ENCODE measurements at places on chromosomes 5 and 9.

DNA sequence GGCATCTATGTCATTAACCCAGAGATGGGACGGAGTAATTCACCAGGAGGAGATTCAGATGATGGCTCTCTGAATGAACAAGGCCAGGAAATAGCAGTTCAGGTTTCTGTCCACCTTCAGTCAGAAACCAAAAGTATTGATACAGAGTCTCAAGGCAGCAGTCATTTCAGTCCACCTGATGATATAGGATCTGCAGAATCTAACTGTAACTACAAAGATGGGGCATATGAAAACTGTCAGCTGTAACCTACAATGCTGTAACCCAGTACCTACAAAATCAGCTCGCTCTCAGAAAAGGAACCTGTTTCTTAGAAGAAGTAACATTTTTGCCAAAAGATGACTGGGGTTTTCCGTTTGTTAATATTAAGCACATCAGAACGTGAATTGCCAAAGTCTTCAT lies 14.7 kb downstream of the MFAP3 start:
- DNase-seq: no peak

- DNase-seq: no peak
These were observed 13.6 kb downstream of the SLF1 start for GRCh38 chr5:94632024-94632423.

DNA sequence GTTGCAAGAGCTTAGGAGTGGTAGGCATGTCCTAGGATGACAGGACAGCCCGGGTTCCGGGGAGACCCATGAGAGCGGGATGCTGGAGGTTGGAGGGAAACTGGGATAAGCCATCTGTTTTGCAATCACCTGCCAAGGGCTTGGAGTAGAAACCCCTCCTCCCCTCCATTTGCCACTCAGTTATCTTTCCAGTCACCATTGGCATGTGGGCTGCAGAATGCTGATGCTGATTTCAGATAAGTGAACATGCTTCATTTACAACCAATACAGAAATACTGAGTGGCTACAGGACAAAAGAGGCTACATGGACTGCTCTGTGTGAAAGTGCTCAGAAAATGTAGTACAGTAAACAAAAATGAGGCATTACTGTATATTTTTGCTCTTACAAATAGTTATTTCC lies 93.4 kb upstream of the KIF2A start:
- DNase-seq: no peak

DNA sequence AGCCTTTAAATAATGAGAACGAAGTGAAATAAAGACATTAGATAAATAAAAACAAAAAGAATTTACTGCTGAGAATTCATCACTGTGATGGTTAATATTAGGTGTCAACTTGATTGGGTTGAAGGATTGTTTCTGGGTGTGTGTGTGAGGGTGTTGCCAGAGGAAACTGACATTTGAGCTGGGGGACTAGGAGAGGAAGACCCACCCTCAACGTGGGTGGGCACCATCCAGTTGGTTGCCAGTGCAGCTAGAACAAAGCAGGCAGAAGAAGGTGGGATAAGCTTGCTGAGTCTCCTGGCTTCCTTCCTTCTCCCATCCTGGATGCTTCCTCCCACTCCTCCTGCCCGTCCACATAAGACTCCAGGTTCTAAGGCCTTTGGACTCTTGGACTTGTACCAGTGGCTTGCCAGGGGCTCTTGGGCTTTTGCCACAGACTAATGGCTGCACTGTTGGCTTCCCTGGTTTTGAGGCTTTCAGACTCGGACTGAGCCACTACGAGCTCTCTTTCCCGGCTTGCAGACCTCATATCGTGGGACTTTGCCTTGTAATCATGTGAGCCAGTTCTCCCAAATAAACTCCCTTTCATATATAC lies 43.7 kb upstream of the ABL1 start:
- DNase-seq: no peak

GRCh38 chr5:160774666-160775315 lies 77.2 kb downstream of the ATP10B start:
- DNase-seq: no peak

DNA sequence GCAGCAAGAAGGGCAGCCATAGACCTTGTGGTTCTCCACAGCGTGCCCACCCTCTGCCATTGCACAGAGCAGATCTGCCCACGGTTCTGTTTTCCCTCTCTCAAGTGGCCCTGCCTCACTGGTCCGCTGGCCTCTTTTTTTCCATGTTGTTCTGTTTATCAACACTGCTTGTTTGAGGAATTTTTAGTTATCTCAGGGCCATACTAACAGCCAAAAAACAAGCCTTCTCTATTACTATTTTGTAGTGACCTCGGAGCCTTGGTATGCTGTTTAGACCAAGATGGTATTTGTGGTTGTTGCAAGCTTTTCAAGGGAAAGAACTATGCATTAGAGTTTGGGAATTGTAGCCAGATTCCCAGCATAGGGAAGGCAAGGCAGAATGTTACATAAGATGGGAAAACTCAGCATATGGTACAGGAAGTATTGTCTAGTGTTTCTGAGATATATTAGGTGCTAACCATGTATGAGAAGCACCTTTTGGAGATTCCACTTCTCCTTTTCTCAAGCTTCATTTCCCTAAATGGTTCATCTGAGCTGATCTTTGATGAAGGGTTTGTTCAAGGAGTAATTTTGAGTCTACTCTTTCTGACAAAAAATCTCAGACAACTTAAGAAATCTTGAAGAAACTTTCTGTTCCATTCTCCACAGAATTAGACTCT lies 54.3 kb downstream of the NUP214 start:
- DNase-seq: no peak

DNA sequence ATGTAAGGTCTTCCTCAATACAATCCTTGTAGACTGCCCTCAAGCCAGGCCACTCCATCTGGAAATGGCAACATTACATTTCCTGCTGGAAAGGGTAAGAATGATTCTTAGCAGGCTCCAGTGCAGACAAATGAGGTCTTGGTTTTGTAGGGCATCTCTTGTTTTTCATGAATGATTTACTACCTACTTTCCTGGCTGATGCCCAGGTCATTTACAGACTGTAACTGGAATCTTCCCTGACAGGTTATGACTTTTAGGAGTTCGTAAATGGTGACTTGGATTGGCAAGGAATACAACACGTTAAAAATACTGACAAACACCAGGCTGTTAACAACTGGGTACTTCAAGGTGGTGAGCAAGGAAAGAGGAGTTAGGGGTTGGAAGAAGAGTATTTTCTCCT lies 510.5 kb upstream of the TNC start:
- DNase-seq: no peak

DNA sequence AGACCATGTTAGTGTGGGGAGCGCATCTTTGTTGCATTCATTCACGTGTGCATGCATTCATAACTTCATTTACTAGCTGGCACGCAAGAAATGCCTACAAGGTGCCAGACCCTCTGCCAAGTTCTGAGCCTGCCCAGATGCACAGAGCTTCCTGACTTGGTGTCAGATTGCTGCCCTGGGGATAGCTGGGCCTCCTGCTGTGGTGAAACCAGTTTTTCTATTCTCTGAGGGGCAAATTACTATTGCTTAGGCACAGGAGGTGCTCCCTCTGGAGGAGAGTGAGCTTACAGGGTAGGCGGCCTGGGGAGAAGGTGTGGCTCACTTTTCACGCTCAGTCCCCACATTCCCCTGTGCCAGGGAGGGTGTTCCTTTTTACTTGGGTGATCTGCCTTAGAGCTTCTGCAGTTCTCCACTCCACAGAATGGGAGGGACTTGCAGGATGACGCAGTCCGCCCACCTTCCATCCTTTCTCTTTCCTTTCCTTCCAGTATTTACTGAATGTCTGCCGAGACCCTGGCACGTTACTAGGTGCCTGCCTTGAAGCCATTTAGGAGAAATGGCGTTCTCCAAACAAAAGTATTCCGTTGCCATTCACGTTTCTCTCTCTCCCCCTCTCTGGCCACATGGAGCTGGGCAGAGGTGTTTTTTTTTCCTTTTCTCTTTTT lies 27.9 kb upstream of the CTNNA1 start:
- no peak for DNase-seq

Data from activated naive CD4-positive, alpha-beta T cell treated with anti-CD3 and anti-CD28 coated beads for 36 hours (primary cell).